ENCODE measurements at places on chromosomes 11 and 22.

GRCh38 chr22:44145544-44145943 is 35.2 kb upstream of the PARVG start:
- no peak for DNase-seq

- no peak for DNase-seq
These were observed 51.7 kb upstream of the PRODH start for GRCh38 chr22:18987765-18988164.

GRCh38 chr11:72793425-72794367 is at the start of gene STARD10:
TSS of gene STARD10 (minus strand) at chr11:72794047. CDS start at chr11:72781181, 12,866 bp downstream.
- peak; percentile 99 for DNase-seq

- DNase-seq = no peak
These were observed 158.6 kb downstream of the KIRREL3 start for GRCh38 chr11:126841999-126842398.

- DNase-seq = no peak
These were observed 54.8 kb downstream of the TRIOBP start for GRCh38 chr22:37751449-37752188.

GRCh38 chr11:92383430-92383829 is 158.8 kb downstream of the FAT3 start:
- peak; percentile 7 for DNase-seq

- DNase-seq = peak; percentile 35
These were observed 21.7 kb downstream of the SLC25A17 start for GRCh38 chr22:40797427-40797826.

GRCh38 chr11:41113160-41113559 is 346.3 kb downstream of the LRRC4C start:
- no peak for DNase-seq

- DNase-seq = no peak
These were observed 127.2 kb upstream of the SYT13 start for GRCh38 chr11:45413156-45413858.

- DNase-seq = peak; percentile 48
These were observed 30.7 kb downstream of the PIWIL4 start for GRCh38 chr11:94597896-94598295.

DNA sequence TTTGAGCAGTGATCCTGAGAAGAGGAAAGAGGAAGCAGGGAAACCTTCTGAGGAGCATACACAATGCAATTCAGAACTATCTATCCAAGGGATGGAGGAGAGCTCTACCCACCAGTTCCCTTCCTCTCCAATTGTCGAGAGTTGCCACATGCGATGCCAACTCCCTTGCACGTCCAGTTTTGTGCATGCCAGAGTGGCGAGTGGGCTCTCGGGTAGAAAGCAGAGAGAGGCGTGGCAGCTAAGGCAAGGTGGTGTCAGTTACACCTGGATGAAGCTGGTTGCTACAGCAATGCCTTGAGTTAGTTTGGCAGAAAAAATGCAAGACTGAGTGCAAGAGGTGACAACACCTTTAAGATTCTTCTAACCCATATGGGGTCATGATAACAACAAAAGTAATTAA is 420.4 kb upstream of the CCDC90B start:
- DNase-seq = no peak

GRCh38 chr11:1128311-1129142 is 29.2 kb upstream of the MUC5AC start:
- no peak for DNase-seq

DNA sequence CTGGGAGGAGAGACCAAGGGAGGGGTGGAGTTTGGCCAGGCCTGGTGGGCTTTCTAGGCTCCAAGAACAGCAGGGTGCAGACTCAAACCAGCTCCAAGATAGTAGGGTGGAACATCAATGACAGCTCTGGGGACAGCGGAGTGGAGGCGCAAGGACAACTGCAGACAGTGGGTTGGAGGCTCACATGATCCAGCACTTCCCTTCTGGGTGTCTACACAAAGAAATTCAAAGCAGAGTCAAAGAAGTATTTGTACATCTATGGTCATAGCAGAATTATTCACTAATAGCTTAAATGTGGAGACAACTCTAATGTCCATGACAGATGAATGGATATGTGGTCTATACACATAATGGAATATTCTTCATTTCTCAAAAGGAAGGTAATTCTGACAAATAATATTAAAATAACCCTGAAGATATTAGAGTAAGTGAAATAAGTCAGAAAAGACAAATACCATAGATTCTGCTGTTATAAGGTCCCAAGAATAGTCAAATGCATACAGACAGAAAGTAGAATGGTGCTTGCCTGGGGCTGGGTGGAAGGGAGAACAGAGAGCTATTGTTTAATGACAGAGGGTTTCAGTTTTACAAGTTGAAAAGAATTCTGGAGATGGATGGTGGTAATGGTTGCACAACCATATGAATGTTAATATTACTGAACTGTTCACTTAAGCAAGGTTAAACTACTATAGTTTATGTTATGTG is 5.5 kb upstream of the GAB4 start:
- no peak for DNase-seq

- DNase-seq = peak; percentile 31
These were observed 18.9 kb downstream of the CASP5 start for GRCh38 chr11:105004021-105004420.

GRCh38 chr11:108922241-108922640 is 257.4 kb downstream of the DDX10 start:
- DNase-seq = no peak

- DNase-seq = peak; percentile 31
These were observed 2.9 kb upstream of the TUBGCP6 start for GRCh38 chr22:50247748-50248147.

- no peak for DNase-seq
These were observed 13.7 kb downstream of the COA4 start for GRCh38 chr11:73862986-73863385.

GRCh38 chr11:15199693-15200092 is 85.0 kb downstream of the INSC start:
- no peak for DNase-seq

DNA sequence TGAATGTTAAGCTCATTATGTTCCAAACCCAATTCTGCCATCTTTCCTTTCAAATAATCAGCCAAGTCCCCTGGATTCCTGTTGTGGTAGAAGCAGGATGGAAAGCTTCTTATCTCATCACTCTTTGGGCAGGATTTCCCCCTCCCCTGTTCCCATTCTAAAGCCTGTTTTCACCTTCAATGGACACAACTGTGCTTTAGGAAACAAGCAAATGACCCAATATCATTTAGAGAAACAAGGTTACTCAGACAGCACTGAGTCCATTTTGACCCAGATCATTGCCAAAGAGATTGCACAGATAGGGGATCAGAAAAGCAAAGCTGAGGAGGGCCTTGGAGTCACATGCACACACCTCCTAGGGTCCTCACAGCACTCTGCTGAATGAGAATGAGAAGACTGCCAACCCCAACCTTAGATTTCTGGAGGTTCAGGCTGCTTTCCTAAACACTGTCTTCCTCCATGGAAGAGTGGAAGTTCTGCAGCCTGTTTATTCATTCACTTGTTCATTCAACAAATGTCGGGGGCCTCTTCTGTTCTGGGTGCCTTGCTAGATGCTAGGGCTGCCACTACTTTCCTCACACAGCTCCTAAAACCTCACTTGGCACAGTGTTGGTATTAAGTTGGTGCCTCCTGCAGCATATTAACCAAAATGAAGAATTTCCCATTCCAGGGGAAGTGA is 95.3 kb downstream of the ME3 start:
- DNase-seq = no peak

GRCh38 chr11:75815345-75816168 is 547 bp downstream of the UVRAG start:
- DNase-seq = peak; percentile 68

- DNase-seq = peak; percentile 19
These were observed 242.0 kb downstream of the SBF2 start for GRCh38 chr11:10051868-10052586.

DNA sequence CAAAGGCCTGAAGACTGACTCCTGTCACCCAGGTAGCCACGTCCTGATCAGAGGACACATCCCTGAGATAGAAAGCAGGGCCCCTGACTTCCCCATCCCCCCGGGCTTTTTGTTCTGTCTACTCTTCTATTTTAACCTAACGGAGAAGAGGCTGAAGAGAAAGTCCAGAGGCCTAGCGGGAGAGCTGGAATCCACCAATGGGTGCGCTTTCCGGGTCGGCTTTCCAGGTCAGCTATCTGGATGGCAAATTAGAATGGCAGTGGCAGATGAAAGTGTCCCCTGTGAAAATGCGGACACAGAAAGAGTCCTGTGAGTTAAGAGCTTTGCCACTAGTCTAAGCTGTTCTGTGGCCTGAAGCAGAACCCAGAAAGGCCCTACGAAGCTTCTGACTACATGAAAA is 13.1 kb upstream of the SERPING1 start:
- DNase-seq = no peak

DNA sequence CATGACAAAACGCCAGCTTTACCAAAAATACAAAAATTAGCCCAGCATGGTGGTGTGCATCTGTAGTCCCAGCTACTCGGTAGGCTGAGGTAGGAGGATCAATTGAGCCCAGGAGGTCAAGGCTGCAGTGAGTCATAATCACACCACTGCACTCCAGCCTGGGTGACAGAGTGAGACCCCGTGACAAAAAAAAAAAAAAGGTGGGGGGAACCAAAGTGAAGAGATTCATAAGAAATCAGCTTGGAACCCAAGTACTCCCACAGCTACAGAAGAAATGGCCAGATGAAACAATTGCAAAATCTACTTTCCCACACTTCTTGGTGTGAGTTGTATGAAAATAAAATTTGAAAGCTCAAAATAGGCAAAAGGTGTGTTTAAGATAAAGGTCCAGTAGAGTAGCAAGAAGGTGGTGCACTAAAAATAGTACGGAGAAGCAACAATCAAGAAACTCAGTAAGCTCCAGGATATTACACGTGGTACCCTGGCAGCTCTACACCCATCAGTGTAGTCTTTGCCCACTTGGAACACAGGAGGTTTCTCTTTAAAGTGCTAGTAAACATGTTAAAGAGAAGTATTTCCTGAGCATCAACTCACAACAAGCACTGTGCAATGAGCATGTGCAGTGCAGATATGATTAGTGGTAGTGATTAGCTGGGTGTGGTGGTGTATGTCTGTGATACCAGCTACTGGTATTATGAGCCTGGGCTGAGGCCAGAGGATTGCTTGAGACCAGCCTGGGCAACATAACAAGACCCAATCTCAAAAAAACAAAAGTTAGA is 5.3 kb downstream of the HARBI1 start:
- no peak for DNase-seq

GRCh38 chr11:15584158-15584557 is 469.4 kb downstream of the INSC start:
- no peak for DNase-seq

GRCh38 chr11:119880873-119881272 is 151.9 kb upstream of the NECTIN1 start:
- DNase-seq = no peak

DNA sequence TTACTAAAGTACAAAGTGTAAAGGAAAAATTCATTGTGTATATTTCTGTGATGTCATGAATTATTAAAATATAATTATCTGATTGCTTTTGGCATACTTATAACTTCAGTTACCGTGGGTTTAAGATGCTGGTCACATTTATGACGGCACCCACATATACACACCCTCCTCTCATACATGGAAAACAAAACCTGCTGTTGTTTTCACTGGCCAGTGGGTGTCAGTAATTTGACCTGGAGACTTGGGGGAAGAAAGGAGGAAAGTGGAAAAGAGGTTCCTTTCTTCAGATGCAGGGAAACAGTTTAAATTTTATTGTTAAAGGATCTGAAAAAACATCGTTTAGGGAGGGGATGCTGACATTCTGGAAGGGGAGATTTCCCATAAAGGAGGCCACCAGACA is 742 bp upstream of the BBOX1 start:
- no peak for DNase-seq

DNA sequence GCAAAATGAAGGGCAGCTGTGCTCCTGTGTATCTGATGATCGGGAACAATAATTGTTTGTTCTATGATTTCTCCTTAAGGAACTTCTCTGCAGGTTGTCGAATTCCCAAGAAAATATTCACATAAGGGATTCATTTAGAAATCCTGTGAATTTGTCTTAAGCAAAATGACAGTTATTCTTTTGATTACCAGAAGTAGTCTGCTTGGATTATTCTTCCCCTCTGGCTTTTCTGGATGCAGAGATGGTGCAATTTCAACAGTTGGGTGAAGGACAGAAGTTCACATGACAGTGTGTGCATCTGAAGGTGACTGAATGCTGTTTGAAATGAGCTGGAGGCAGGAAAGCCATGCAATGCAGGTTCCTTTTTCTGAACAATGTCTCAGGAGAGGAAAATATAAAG is 137.2 kb upstream of the MTMR2 start:
- peak; percentile 76 for DNase-seq

GRCh38 chr11:12276356-12276755 is 101.0 kb upstream of the PARVA start:
- DNase-seq = no peak

DNA sequence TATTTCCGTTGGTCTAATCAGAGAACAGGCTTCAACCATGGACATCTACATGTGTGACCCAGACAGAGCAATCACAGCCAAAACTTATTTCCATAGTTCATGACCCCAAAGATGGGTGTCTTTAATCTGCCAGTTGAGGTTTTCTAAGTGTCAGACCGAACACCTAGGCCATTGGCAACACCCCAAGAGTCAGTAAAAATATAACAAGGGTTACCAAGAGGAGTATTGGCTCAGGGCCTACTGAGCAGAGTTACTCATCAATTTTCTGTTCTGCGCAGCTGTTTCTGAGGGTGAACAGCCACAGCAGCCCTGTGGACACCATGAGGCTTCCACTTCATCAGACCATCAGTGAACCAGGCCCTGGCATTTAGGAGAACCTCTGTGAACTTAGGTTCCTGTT is 18.8 kb downstream of the GUCD1 start:
- no peak for DNase-seq

DNA sequence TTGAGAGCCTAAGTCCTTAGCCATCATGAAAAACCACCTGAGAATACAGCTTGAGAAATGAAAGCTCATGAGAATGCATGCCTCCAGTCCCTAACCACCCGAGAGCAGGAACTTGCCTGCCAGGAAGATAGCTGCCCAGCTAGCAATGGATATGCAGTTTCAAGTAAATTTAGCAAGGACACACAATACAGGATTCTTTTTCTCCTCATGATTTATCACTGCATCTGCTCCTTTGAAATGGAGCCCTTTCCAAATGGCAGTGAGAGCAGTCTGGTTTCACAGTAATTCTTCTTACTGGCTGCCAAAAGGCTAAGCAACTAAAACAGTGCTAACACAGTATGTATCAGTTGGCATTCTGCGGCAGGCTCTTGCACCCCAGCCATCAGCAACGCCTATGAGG is 109.9 kb downstream of the MICAL3 start:
- DNase-seq = no peak
